ENCODE measurements at places on chromosomes 1 and 21.
A peak's percentile ranks its signal among the peaks of the same experiment; 100 is the strongest.

GRCh38 chr1:178091986-178092745 is 1.7 kb upstream of the RASAL2 start:
- DNase-seq: no peak

- DNase-seq: no peak
Measured at GRCh38 chr1:29597861-29598260, 361.5 kb downstream of the PTPRU start.

- DNase-seq: no peak
Measured at GRCh38 chr1:38451541-38451993, 405.0 kb upstream of the POU3F1 start.

- no peak for DNase-seq
Measured at GRCh38 chr1:62425041-62425440, 11.8 kb upstream of the USP1 start.

GRCh38 chr1:203065986-203066385 is 19.8 kb downstream of the MYOG start:
- DNase-seq: no peak

GRCh38 chr1:85326851-85327250 is 50.4 kb upstream of the BCL10 start:
- no peak for DNase-seq

GRCh38 chr1:93489756-93490155 is 41.8 kb downstream of the FNBP1L start:
- DNase-seq: no peak

GRCh38 chr1:43835082-43836021 is 98.2 kb upstream of the ARTN start:
- DNase-seq: peak; percentile 6

Measured in NCI-H526 treated with DMSO at 0.1 percent for 48 hours (cell line).